HepG2 (cell line): ENCODE measurements at places on chromosomes 11 and 22.

GRCh38 chr11:14411818-14412217, 52.8 kb upstream of the RRAS2 start:
- no peak for DNase-seq

- no peak for DNase-seq
Measured at GRCh38 chr11:1208394-1209261, 14.2 kb upstream of the MUC5B start.

- no peak for DNase-seq
Measured at GRCh38 chr11:133222425-133223330, 309.6 kb downstream of the OPCML start.

DNA sequence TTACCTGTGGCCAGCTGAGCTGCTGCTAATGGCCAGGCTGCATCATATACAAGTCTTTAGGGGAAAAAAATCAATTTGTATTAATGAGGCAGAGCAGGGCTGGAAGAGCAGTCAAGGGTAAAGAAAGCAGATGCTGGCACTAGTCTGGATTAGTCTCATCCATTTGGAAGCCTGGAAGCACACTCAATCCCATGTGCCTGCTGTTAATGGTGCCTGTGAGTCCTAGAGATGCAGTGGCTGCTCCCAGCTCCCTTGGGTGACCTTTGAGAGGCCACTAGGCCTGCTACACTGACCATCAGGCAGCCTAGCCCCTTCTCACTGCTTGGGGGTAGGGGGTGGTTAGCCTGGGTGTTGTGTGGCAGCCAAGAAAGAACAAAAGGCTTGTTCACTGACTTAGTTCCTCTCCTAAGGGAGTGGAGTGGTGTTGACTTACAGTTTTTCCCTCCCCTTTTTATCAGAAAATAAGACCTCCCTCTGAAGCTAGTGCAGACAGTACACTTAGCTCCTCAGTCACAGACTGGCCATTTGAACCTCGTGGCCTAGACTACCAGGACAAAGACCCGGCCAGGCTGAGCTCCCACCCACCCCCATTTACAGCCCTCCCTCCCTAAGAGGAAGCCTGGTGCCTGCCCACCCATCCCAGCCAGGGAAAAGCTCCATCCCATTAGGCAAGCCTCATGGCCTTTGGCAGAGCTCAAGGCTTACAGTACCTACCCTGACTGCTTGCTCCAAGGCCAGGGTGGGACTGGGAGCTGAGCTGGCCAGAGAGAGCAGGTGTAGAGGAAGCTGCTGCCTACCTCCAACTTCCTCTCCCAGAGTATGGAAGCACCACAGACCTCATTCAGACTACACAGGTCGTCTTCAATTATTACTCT, 7.8 kb downstream of the PIK3IP1 start:
- DNase-seq, result peak; percentile 34

DNA sequence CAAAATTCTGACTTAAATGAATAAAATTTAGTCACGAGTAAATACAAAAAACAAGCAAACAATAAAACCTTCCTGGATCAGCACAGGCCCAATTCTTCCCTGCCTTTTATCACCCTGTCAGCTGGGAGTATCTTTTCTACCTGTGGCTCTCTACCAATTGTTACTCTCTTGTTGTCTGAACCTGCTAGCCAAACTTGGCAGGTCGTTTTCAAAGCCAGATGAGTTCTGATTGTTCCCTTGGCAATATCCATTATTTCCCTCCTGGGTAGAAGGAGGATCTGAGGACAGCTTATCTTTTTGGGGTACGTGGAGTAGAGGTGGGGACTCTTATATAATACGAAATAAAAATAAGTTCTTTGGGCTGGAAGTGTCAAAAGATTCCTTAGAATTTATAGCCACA, 40.2 kb downstream of the SNX19 start:
- DNase-seq, result no peak

DNA sequence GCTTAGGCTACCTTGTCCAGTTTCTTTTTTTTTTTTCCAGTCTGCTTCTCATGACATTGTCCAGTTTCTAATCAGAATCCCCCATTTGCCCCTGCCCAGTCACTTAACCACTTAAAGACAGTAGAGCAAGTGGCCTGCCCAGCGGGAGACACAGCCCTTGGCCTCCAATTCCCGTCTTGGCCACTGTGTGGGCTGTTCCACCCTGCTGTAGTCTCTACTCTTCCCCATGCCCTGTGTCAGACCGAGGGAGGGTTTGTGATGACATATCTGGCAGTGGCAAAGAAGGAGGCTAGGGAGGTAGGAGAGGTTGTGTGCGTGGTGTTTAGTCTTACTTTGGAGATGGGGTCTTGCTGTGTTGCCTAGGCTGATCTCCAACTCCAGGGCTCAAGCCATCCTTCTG, 11.5 kb downstream of the PPFIA1 start:
- DNase-seq, result no peak

DNA sequence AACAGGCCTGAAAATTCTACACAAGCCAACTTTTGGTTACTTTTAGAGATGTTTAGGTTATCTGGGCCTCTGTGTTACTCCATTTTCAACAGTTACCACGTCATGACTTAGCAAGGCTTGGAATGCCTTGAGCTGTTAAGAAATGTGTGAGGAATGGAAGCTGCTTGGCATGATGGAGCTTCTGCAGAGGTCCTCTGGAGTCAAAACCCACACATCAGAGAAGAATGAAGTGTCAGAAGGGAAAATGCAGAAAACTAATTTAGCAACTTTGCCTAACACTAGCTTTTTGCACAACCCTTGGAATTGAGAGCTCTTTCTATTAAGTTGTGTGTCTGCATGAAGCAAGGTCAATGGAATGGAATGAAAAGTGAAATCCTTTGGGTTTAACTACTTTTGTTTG, 27.4 kb downstream of the FAT3 start:
- DNase-seq, result no peak

GRCh38 chr22:20569059-20570058, 61.9 kb downstream of the MED15 start:
- no peak for DNase-seq

DNA sequence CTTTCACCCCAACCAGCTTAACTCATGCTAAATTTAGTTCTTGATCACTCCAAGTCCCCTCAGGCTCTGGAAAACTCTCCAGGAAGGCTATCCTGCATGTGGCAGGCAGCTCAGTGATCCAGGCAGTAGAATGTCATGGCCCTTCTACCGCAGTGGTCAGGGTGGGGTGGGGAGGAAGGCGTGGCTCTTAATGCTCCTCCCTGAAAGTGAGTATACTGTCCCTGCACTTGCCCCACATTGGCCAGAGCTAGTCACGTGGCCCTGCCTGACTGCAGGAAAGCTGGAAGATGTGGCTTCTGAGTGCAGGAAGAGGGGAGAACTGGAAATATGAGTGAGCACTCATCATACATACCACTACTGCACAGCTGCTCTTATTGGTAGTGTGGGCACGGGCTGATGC, 102.1 kb downstream of the GRAMD1B start:
- no peak for DNase-seq

- DNase-seq, result no peak
Measured at GRCh38 chr11:126978911-126979310, 21.7 kb downstream of the KIRREL3 start.

DNA sequence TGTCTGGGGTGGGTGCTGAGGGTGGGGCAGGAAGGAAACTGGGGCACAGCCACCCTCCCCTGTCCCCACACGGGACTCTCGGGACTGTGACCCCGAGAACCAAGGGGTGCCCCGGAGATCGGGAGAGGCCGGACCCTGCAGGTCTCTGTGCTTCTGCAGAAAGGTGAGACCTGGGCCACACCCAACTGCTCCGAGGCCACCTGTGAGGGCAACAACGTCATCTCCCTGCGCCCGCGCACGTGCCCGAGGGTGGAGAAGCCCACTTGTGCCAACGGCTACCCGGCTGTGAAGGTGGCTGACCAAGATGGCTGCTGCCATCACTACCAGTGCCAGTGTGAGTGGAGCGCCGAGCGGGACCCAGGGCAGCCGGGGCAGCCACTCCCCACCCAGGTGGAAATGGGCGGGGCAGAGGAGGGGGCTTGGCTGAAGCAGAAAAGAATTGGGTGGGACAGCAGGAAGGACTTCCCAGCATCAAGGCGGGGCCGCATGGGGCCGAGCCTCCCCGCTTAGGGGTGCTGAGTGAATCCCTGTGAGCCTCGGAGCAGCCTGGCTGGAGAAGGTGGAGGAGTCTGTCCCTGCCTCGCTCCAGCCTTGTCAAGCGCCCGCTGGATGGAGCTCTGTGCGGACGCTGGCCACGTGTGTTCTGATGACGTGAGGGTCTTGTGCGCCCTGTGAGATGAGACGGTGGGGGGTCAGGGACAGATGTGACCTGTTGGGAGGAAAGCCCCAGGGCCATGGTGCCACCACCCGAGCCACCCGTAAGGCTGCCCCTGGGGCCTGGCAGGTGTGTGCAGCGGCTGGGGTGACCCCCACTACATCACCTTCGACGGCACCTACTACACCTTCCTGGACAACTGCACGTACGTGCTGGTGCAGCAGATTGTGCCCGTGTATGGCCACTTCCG, 29.3 kb upstream of the MUC5B start:
- DNase-seq, result no peak

DNA sequence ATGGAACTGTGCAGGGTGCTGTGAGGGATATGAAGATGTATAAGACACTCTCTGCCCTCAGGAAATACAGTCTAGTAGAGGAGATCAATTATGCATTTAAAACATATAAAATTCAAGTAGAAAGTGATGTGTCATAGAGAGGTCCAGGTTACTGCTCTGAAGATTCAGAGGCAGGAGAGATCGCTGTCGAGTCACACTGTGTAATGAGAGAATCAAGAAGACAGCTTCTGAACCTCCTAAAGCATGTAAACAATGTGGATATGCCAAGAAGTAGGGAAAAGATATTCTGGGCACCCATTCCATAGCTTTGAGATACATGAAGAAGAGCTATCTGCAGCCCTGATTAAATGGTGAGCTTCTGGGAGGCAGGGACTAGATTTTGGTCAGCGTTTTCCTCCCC, 16.7 kb downstream of the SSH3 start:
- no peak for DNase-seq

DNA sequence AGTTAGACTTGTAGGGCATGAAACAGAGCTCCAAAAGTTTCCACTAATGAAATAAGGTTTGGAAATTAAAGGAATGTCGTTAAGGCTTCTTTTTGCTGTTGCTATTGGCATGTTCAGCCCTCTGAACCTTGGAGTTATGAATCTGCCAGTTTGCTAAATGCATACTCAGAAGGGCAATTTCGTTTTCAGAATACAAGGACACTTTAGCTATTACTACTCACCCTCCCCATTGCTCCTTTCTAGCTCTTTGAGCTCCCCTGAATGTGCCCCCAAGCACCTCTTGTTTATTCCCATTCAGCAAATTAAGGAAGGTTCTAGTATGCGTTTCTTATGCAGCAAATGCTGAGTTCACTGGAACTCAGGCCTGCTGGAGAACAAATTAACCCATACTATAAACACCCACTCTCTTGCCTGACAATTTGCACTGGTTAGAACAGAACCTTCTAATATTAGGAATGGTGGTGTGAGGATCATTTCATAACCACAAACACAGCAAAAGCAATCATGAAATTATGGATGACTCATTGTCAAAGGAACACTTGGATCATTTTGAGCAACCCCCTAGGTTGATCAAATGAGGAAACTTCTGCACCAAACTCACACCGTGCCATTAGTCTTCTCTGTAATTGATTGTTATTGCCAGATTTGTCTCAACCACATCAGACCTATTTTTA, 26.2 kb upstream of the LIN7C start:
- no peak for DNase-seq

GRCh38 chr11:64843686-64844329, 645 bp downstream of the CDC42BPG start:
- DNase-seq, result no peak

GRCh38 chr11:69496631-69497220, 15.3 kb downstream of the LINC01488 start:
- DNase-seq, result no peak

- no peak for DNase-seq
Measured at GRCh38 chr11:109037856-109038780, 373.2 kb downstream of the DDX10 start.

DNA sequence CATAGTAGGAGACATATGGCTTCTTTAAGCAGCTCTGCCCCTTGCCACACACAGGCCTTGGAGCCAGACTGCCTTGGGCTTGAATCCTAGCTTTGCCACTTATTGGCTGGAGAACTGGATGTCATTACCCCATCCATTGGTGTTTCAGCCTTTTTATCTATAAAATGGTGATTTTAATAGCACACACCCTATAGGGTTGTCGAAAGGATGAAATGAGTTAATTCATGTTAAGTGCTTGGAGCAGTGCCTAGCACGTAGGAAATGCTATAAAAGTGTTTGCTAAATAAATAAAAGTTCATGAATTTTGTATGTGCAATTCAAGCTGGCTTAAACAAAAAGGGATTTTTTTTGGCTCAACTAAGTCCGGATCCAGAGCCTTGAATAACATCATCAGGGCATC, 120.7 kb downstream of the TIMP3 start:
- no peak for DNase-seq

DNA sequence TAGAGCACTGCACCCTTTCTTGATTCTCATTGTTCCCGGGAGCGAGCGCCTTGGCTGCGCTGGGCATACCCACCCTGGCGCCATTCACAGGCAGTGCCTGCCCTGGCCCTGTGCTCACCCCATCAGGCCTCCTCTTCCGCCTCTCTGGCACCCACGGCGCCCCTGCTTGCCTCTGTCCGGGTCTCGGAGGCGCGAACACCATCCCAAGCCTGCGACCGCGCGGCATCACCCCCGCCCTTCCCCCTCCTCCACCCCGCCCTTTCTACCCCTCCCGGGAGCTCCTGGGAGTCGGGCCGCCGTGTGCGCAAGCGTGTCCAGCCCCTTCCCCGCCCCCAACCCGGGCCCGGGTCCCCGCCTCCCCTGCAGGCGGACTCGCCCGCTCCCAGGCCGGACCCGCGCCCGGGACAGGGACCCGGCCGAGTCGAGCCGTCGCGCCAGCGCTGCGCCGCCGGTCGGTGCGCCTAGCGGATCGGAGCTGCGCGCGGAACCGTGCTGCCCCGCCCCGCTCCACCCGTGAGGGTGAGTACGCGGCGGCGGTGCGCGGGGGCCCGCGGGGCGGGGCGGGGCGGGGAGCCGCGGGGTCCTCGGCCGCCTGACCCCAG, at the start of gene ST3GAL4:
ST3GAL4 (plus strand) TSS at position 363 of the 602 bp plus-strand sequence. CDS start 50,470 bp downstream, outside the sequence.
- DNase-seq, result peak; percentile 68

- DNase-seq, result no peak
Measured at GRCh38 chr11:28040384-28040783, 67.6 kb downstream of the KIF18A start.

DNA sequence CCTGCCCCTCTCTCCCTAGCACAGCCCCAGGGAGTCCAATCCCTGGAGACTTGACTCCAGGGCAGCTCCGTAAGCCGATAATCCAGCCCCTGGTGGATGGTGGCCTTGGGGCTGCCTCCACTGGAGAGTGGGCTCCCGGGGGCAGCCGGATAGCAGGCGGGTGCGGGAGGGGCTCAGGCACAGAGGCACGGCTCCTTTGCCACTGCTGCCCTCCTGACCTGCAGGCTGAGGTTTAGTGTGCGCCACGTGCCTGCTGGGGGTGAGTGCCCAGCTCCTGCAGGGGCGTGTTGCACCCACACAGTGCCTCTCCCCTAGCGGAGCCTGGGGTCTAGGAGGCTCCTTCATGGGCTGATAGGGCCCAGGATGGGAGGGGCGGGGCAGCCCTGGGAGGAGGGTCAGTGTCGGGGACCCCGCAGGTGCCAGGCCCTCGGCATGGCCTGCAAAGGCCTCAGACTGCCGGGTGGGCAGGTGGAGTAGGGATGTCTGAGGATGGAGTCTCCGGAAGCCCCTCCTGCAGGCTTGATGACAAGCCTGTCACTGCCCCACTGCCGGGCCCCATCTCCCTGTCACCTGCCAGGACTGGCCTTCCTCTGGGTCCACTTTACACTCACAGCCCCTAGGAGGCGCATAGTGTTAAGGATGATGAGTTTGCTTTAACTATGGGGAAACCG, 5.6 kb downstream of the DUSP8 start:
- no peak for DNase-seq
